AG08396 (cell line): ENCODE measurements at places on chromosomes 5 and 9.

DNA sequence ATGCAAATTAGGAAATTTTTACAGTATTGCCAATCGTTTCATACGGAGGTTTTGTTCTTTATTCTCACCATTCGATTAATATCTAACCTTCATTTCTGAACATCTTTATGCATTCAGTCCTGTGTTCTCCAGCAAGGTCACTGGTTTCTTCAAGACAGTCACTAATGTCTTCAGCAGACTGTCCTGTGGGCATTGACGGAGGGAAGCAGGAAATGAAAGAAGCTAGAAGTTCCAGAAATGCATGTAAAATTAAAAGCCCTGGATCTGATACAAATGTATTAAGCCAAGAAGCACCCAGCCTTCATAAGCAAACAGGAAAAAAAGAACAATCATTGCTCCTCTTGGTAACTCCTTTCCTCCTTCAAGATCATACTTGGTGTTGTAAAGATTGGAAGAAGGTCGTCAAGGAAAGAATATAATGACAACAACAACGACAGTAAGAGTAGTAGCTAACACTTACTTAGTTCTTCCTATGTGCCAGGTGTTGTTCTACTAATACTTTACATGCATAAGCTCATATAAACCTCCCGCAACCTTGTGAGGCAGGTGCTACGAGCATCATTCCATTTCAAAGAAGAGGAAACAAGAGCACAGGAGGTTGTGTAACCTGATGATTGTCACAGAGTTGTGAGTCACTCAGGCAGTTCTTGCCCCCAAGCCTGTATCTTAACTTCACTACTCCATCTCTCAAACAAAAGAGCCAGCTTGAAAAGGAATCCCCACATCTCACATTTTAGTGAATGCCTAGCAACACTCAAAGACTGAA lies 59.9 kb upstream of the CER1 start:
- DNase-seq: no peak

DNA sequence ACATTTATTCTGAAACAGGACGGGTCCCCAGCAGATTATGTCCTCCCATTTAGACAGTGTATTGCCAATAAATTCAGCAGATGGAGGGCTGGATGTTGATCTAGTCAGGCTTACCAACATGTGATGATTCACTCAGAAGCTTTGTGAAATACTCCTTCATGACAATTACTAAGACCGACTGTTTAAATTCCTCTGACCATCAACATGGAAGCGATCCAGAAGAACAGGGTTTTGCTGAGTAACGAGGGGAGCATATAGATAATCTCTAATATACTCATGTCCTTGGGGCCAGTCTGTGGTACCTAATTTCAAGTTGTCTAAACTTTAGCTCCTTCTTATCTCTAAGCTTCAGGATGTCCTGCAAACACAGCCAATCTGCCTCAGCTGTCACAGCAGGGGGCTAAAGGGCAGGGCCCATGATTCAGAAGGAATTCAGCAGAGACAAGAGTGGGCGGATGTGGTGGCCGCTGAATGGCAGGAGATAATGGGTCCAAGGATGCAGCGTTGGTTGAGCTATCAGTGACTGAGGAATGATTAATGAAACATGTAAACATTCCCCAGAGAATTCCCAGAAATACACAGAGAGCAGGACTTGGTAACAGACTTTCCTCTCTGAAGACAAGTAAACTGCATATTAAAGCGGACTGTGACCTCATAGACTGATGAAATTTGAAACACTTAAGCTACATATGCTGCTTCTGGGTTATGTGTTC lies 109.4 kb downstream of the ANKRD55 start:
- peak; percentile 85 for DNase-seq

DNA sequence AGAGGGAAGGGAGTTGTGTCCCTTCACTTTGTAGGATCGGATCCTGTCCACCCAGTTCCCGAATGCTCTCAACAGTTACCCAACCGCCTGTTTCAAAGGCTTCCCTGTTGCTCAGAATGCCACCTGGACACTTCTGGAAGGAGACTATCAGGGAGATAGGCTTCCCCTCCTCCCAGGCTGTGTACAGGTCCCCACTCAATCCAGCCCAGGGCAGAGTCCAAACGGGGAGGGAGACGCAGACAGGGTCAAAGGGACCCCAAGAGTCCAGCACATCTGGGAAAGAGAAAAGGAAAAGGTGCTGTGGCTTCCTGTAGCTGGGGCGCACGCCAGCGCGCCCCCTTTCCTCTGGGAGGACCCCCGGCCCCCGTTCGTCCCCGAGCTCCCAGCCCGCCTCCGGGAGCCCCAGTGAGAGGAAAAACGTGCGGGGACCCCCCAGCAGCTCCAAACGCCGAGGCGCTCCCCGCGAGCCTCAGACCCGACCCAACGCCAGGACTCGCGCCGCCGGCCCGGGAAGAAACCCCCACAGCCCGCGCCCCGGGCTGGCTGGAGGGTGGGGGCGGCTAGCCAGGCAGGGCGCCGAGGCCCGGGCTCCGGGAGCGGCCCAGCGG lies 640 bp downstream of the SURF4 start:
- peak; percentile 67 for DNase-seq

DNA sequence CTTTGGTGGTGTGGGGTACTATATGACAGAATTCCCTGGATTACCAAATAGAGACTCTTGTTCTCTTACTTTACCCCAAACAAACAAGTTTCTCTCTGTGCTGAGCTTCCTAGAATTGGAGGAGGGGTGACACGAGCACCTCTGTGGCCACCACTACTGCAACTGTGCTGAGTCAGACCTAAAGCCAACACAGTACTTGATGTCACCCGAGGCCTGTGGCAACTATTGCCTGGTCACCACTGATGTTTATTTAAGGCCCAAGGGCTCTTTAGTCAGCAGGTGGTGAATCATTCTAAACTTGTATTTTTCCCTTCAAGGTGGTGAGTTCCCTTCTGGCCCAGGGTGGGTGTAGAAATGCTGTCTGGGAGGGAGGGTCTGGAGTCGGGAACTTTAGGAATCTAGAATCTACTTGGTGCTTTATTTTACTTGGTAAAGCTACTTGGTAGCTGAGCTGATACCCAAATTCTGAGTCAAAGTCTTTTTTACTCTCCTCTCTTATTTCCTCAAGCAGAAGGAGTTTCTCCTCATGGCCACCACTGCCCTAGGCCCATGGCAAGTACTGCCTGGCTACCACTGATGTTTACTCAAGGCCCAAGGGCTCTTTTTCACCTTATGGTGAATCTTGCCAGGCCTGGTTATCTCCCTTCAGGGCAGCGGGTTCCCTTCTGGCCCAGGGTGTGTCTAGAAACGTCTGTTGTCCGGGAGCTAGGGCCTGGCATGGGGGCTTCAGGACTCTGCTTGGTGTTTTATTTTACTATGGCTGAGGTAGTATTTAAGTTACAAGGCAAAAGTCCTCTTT lies 9.8 kb downstream of the LURAP1L start:
- peak; percentile 60 for DNase-seq

GRCh38 chr5:131462454-131462853 lies 172.6 kb downstream of the RAPGEF6 start:
- DNase-seq: no peak

- peak; percentile 84 for DNase-seq
Observed at GRCh38 chr9:37936965-37937364, 33.0 kb upstream of the SLC25A51 start.
